ENCODE measurements at places on chromosomes 7 and 10.
A peak's percentile ranks its signal among the peaks of the same experiment; 100 is the strongest.

GRCh38 chr7:126378642-126379041, 874.1 kb downstream of the GRM8 start:
- no peak for DNase-seq

- no peak for DNase-seq
These were observed 26.1 kb downstream of the UBE2H start for GRCh38 chr7:129926618-129927017.

DNA sequence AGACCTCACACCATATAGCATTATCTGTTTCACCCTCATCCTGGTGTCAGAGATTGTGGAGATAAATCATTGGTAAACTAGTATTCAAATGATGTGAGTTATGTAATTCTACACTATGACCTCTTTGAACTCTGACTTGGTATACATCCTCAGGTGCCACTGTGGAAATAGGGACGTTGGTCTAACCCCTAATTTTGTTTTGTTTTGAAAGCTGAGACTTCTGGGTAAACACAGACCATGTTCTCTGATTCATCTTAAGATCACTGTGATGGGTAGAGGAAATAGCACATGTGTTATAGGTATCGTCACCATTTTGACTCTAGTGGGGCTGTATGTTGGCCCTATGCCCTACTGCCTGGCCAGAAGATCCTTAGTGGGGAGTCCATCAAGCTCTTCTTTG, 241.6 kb downstream of the CCDC7 start:
- DNase-seq, result no peak

- DNase-seq, result no peak
These were observed 20.3 kb downstream of the SBDS start for GRCh38 chr7:66974986-66975590.

DNA sequence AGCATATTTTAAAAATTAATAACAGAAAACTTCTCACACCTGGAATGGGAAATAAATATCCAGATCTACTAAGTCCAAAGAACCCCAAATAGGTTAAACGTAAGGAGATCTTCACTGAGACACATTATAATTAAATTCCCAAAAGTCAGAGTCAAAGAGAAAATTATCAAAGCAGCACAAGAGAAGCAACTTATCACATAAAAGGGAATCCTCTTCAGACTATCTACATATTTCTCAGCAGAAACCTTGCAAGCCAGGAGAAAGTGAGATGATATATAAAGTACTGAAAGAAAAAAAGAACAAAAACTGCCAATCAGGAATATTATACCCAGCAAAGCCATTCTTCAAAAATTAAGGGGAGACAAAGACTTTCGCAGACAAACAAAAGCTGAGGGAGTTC, 756.4 kb downstream of the SUGCT start:
- DNase-seq, result no peak

- no peak for DNase-seq
These were observed 37.7 kb upstream of the MINDY3 start for GRCh38 chr10:15898046-15898445.

DNA sequence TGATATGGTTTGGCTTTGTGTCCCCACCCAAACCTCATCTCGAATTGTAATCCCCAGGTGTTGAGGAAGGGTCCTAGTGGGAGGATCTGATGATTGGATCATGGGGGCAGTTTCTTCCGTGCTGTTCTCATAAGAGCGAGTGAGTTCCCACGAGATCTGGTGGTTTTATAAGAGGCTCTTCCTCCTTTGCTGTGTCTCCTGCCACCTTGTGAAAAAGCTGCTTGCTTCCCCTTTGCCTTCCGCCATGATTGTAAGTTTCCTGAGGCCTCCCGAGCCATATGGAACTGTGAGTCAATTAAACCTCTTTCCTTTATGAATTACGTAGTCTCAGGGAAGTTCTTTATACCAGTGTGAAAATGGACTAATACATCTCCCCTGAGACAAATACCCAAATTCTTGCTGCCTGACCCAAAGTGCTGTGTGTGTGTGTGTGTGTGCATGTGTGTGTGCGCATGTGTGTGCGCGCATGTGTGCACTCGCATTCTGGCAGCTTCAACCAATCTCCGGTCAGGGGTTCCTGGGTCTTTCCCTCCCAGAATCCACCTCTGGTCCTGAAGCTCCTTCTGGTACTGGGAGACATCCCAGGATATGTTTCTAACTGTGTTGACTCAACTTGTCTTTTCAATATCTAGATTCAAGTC, 98.1 kb upstream of the LRRC4 start:
- DNase-seq, result no peak

DNA sequence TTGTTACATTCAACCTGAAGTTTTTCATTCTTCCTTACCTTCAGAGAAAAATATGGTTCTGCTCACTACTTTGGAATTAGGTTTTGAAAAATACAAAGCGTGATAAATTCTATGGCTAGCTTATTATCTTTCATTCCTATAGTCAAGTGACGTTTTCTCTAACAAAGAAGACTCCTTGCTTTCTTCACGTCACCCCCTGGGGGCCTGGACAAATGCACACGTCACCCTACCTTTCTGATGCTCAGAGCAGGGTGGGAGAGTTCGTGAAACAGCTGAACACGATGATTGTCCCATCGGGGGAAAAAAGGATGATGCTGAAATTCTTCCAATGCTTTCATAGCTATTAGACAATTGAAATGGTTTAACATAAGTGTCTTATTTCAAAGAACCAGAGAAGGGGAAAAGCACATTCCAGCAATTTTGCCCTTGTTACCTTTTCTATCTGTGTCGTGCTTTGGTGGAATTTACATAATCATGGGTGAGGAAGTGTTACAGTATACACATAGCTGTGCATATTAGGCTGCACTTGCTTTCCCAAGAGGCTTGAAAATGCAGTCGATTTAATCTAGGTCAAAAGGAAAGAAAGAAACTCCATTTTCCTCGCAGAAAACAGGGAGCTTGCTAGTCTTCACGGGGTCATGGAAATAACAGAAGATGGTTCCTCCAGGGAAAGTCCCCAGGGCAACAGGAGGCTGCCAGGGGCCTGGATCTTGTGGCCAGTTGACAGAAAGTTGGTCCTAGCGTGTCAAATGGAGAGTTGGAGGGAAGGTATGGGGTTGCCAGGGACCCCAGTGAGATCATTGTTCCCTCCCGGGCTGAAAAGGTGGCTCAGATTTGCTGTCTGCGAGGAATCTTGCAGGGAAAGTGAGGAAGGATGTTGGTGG, 189.2 kb downstream of the CELF2 start:
- no peak for DNase-seq

DNA sequence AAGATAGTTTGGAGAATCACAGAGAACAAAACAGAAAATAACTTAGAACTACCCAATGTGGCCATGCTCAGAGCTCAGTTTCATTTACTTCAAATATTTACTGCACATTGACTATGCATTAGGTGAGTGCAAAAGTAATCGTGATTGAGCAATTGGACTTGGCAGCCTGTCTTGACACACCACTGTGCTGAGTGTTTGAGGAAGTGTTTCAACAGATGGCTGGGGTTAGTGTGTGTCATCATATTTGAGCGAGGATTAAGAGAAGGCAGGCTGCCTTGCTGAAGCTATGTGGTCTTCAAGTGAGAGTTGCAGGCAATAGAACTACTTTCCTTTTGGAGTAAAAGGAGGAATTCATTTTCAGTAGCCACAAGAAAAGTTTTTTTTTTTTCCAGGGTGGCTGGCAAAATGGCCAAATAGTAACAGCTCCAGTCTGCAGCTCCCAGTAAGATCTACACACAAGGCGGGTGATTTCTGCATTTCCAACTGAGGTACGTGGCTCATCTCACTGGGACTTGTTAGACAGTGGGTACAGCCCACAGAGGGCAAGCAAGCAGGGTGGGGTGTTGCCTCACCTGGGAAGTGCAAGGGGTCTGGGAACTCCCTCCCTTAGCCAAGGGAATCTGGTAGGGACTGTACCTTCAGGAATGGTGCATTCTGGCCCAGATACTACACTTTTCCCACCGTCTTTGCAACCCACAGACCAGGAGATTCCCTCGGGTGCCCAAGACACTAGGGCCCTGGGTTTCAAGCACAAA, 37.6 kb downstream of the AKR1C4 start:
- no peak for DNase-seq

GRCh38 chr10:118237930-118238329, 104.2 kb downstream of the FAM204A start:
- no peak for DNase-seq

GRCh38 chr7:31934551-31934950, 135.7 kb downstream of the PDE1C start:
- DNase-seq, result no peak

DNA sequence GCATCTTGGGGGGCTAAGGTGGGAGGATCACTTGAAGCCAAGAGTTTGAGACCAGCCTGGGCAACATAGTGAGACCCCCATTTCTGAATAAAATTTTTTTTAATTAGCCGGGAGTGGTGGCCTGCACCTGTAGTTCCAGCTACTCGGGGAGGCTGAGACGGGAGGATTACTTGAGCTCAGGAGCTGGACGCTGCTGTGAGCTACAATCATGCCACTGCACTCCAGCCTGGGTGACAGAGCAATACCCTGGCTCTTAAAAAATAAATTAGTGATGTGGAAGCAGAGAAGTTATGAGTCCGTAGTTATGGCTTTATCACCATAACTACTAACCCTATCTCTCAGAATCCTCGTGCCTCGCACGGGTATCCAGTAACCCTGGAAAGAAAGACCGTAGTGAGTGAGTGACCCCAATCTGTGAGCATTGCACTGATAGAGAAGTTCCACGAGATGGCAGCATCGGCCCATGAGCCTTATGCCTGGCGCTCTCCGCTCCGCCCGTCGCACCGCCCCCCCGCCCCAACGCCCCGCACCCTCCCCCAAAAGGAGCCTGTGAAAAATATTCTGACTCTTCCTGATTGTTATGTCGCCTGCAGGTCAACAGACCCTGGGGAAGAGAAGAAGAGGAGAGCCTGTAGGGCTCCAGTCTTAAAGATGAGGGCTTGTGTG, 4.9 kb upstream of the SLC29A3 start:
- DNase-seq, result peak; percentile 29

DNA sequence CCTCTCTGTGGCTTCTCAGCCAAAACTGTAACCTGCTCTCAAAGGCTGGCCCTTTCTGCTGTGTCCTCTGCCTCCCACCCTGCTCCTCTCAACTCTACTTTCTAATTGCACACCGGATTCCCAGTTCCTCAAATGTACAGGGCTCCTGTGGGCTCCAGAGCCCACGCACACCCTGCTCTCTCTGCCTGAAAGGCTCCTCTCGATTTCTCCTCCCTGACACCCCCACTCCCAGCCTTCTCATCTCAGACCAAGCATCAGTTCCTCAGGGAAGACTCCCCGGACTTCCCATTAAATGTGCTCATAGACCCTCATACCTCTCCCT, 111.7 kb upstream of the STEAP1B start:
- no peak for DNase-seq

GRCh38 chr10:44035474-44036197, 349.3 kb downstream of the CXCL12 start:
- DNase-seq, result no peak

DNA sequence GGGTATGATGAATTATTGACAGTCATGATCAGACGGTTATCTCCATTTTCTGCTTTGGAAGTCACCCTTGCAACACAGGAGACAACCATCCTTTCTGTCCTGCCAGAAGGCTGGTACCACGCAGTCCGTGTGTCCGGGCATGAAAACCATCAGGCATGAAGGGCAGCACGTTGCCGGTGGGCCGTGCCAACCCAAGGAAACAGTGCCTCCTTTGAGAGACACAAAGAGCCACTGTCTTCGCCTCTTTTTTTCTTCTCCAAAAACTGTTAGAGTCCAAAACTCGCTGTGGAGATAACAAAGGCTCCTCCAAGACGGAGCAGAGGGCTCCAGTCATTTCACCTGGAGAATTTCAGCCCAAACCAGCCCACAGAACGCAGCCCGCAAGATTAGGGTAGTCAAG, 60.4 kb upstream of the ARHGAP21 start:
- DNase-seq, result no peak

DNA sequence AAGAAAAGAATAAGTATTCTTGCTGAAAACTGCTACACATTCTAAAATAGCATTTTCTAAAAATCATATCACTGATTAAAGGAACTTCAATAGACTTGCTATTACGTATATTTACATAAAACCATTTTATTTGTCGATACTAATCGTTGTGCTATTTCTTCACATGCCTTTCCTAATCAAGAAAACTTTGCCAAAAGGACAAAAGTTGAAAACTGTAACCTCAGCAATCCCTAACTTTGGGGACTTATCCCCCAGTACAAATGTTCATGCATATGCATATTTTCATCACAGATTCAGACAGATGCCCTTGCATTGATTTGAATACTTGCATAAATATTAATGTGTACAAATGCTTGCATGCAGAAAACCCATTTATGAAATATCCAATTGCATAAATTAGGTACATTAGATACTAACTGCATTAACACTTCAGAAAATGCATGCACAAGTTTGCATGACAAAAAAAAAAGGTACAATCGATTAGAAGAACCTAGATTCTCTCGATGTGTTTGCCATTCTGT, 35.6 kb upstream of the NEBL start:
- DNase-seq, result no peak

- no peak for DNase-seq
These were observed 95.7 kb downstream of the CDK6 start for GRCh38 chr7:92740700-92741126.

GRCh38 chr10:113446739-113447138, 106.1 kb upstream of the HABP2 start:
- no peak for DNase-seq

DNA sequence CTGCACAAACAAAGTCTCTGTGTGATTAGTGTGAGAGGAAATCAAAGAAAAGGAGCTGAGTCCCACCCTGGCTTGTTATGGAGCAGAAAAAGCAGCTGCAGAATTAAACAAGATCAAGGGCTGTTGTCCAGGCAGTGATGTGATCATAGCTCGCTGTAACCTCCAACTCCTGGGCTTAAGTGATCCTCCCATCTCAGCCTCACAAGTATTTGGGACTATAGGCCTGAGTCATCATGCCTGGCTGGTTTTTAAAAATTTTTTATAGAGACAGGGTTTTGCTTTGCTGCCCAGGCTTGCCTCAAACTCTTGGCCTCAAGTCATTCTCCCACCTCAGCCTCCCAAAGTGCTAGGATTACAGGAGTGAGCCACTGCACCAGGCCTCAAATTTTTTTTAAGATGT, 88.9 kb downstream of the IPMK start:
- DNase-seq, result no peak

- no peak for DNase-seq
These were observed 15.1 kb upstream of the NME8 start for GRCh38 chr7:37833107-37833817.

- DNase-seq, result no peak
These were observed 40.3 kb downstream of the FAM53B start for GRCh38 chr10:124703778-124704427.

Measured in T-helper 2 cell (primary cell).